ENCODE measurements at places on chromosomes 2 and 18.
A peak's percentile ranks its signal among the peaks of the same experiment; 100 is the strongest.

DNA sequence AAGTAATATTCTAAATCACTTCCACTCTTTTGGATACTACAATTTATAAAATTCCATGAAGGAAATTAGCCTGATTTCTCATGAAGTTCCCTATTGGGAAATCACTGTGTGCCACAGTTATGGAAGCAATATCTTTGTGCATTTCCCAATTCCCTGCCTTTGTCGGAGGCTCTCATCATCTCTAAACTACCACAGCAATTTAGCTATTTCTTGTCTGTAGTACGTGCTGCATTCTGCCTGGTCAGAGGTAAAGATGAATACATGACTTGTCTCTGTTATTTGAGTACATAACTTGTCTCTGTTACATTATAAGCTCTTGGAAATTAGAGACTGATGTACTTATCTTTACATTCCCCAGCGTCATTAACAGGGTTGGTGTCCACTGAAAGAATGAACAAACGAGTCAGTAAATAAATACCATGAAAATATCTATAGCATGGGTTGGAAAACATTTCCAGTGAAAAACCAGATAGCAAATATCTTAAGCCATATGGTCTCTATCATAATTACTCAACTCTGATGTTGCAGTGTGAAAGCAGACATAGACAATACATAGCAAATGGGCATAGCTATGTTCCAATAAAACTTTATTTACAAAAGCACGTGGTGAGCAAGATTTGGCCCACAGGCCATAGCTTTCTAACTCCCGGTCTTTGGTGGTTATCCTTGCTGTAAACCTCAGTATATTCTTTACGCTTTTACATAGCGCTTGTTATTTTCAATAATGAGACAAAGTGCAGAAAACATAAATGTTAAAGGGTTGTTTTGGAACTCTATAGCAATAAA, 78.8 kb downstream of the BCL2 start:
- no peak for DNase-seq

- peak; percentile 27 for DNase-seq
Observed at GRCh38 chr2:121049131-121049530, 235.9 kb downstream of the TFCP2L1 start.

DNA sequence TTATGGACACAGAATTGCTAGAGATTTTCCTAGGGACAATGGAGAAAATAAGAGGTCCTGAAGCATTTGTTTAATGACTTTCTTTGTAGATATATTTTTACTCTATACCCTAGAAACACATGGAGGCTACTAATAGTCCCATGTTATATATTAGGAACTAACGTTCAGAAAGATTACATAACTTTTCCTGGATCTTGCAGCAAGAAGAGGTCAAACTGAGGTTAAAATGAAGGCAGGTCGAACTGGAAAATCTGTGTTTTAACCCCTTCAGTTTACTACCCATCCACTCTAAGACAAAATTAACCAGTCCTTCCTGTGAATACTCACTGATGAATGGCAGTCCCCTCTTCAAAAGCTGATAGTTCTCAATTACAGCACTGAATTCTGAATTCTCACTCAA, 1415.8 kb upstream of the CELF4 start:
- DNase-seq, result no peak

DNA sequence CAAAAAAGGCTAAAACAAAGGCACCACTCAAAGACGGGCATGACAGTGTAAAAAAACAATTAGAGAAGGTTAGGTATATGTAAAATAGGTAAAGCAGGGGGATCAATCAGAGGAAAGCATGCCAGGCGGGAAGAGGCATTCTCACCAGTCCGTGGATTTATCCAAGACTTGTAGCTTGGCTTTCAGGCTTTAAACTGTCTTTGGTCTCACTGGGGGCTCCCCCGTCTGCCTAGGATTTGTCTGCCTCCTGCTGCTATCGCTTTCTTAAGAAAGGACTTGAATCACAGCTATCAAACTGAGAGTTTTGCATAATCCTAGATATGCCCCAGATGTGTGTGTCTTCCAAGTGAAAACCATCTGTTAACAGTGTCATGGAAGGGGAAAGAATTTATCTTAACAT, 11.1 kb upstream of the GORASP2 start:
- no peak for DNase-seq

- DNase-seq, result no peak
Observed at GRCh38 chr2:186042207-186043028, 303.8 kb downstream of the FSIP2 start.

GRCh38 chr2:230128623-230129342, 60.1 kb upstream of the SLC16A14 start:
- DNase-seq, result no peak

- no peak for DNase-seq
Observed at GRCh38 chr2:120994301-120994995, 258.8 kb downstream of the GLI2 start.

GRCh38 chr2:152475982-152476381, 141.0 kb downstream of the FMNL2 start:
- DNase-seq, result no peak

DNA sequence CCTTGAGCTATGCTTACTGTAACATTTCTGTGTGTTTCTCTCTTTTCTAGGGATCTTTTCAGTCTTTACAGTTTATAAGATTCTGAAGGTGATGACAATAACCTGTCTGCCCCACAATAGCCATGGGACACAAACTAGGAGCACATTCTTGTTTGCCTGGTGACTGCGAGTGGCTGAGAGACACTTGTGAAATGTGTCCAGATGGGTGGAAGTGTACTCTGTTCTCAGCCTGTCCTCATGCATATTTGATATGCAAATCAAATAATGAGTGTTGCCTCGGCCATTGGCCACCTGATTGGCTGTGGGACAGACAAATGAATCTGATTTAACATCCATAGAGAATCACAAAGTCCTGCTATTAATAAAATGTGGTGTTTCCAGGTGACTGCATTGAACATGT, 246.2 kb downstream of the HNMT start:
- DNase-seq, result no peak

GRCh38 chr2:16578081-16578480, 87.6 kb downstream of the CYRIA start:
- no peak for DNase-seq

Data from stomach (tissue), 19 donors.